HuH-7 (cell line): ENCODE measurements at places on chromosomes 3 and 15.

DNA sequence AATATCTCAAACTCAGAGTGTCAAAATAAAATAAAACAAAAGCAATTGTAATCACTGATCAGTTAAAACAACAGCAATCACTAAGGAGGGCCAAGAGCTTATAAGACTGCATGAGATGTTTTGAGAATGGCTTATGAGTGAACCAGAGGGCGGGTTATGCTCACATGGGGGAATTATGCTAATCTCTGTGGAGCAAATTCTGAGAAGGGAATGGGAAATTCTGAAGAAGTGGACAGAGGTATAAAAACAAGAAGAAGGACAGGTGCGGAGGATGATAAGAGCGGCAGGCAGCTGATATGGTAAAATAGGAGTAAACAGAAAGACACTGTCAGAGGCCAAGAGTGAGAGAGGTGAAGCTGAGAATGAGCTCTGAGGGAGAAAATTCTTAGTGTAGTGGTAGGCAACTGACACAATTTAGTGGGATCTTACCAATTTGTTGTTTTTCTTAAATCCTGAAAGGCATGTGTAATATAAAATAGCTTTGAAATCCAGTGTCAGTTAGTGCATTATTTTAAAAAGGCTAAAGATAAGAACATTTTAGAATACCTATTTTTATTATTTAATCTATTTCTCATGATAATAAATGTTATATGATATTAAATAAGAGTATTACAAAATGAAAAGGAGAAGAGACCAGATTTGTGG lies 133.8 kb downstream of the SPATA16 start:
- DNase-seq: no peak

GRCh38 chr3:53402326-53402725 lies 55.0 kb upstream of the DCP1A start:
- no peak for DNase-seq

DNA sequence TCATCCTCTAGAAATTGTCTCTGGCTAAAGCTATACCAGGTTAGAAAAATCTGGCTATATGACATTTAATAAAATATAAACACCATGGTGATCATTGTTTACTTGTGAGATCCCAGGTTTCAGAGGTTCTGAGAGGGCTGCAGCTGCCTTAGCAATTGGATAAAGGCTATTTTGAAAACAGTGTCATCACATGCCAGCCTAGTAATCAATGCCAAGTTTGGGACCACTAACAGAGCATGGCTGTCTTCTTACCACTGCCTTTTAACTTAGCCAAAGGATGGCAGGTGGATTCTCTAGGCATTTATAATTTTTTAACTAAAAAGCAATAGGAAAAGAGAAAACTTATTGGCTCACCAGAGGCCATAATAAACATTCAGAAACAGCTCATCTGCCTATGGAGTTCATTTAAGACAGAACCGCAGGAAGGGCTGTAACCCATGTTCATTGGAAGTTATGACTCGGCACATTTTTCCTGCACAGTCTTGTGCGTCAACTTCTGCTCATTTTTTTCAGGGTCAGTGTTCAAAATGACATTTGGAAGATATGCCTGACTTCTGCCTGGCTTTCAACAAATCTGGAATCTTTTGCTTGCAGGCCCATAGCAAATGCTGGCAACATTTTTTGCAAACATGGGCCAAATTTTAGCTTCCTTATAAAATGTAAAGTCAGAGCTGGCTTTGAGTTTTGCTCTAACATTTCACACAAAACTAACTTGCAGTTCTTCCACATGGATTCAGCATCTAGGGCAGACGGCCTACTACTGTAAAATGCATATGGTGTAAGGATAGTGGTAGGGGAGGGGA lies 476.0 kb upstream of the TBL1XR1 start:
- no peak for DNase-seq

- DNase-seq: no peak
These were observed 119.9 kb upstream of the TJP1 start for GRCh38 chr15:29942143-29942542.

DNA sequence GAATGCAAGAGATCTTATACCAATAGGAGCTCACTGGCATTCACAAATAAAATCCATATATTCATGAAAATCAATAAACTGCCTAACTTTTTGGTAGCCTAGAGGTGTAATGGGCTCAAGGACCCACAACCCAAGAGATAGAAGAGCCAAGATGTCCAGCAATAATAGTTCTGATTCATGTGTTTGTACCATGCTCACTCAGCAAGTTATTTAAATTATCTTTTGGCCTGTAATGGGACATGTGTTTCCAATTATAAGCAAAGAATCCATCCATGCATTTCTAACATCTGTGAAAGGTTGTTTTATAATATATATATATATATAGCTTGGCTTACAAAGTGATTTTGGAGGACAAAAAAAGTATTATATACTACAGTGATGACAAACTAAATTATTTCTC lies 29.7 kb upstream of the SHC4 start:
- DNase-seq: no peak

DNA sequence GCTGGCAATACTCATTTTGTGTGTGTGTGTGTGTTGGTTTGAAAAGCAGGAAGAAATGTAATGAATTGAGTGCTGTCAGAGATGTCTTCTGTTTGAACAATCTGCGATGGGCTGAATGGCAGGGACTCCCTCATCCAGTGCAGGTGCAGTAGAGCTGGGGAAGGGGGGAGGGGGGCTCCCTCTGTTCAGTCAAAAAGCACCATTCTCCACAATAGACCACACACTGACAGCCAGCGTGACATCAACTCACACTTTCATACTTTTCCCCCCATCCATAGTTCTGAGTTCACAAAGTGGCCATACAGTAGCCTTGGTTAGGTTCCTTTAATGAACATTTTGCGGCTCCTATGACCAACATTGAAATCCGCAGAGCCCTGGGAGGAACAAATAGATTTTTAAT lies 10.4 kb downstream of the SOX2 start:
- DNase-seq: no peak
